Stimulated activated CD8-positive, alpha-beta memory T cell treated with anti-CD3 and anti-CD28 coated beads, Interleukin-4, amount 100 ng/mL, for 1 hour (primary cell): ENCODE measurements at places on chromosomes 7 and 10.

DNA sequence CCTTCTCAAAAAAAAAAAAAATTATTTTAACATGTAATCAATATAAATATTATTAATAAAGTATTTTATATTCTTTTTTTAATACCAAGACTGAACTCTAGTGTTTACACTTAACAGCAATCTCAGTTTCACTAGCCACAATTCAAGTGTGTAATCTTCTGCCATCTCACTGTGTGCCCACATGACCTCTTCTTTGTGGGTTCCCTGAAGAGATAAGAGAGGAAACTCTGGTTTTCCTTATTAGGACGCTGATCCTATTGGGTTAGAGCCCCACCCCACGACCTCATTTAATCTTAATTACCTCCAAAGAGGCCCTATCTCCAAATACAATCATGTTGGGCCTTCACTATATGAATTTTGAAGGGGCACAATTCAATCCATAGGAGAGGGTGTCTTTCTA, 177.6 kb downstream of the STK31 start:
- DNase-seq: no peak

DNA sequence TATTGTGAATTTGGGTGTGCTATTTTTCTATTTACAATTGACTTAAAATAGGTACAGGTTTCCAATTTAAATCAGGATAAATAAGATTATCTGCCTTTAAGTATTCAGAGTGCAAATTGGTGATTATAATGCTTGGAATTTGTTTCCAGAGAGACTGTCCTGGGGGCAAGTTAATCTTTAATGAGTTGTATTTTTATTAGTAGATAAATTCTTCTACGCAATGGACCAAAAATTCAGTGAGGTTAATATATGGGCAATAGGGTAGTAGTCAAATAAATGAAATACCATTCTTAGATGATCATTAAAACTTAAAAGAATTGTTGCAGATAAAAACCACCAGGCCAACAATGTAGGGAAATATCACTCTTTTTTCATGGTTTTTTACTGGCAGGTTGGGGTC, 3.4 kb downstream of the BICC1 start:
- no peak for DNase-seq

DNA sequence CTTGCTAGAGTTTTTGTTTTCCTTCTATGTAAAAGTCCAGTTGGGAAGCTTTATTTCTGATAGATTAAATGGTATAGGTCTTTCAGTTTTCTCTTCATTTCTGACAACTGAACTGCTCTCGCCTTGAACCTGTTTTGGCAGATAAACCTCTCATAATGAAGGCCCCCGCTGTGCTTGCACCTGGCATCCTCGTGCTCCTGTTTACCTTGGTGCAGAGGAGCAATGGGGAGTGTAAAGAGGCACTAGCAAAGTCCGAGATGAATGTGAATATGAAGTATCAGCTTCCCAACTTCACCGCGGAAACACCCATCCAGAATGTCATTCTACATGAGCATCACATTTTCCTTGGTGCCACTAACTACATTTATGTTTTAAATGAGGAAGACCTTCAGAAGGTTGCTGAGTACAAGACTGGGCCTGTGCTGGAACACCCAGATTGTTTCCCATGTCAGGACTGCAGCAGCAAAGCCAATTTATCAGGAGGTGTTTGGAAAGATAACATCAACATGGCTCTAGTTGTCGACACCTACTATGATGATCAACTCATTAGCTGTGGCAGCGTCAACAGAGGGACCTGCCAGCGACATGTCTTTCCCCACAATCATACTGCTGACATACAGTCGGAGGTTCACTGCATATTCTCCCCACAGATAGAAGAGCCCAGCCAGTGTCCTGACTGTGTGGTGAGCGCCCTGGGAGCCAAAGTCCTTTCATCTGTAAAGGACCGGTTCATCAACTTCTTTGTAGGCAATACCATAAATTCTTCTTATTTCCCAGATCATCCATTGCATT, 27.1 kb downstream of the MET start:
- no peak for DNase-seq

- no peak for DNase-seq
These were observed 229.4 kb downstream of the TNS3 start for GRCh38 chr7:47352394-47352968.

GRCh38 chr10:70935125-70935625, 46.8 kb upstream of the PCBD1 start:
- DNase-seq: no peak

- DNase-seq: no peak
These were observed 67.7 kb downstream of the ELAPOR2 start for GRCh38 chr7:86991771-86992191.

GRCh38 chr7:154836021-154836448, 166.9 kb downstream of the PAXIP1 start:
- DNase-seq: no peak

DNA sequence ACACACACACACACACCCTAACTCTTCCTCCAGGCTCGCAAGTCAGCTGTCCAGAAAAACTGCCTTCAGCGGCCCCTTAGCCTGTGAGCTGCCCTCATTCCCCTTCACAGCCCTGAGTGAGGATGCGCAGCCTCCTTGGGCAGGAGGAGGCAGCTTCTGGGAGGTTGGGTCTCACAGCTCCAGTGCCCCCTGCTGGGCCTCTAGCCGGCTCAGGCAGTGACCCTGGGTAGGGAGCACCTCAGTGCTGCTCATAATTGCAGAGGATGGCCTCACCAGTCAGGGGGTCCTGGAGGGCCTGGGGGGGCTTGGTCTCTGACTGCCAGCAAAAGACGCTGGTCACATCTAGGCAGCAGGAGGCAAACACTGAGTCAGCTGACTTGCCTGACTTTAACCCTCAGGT, 43.7 kb downstream of the ZNF273 start:
- no peak for DNase-seq

DNA sequence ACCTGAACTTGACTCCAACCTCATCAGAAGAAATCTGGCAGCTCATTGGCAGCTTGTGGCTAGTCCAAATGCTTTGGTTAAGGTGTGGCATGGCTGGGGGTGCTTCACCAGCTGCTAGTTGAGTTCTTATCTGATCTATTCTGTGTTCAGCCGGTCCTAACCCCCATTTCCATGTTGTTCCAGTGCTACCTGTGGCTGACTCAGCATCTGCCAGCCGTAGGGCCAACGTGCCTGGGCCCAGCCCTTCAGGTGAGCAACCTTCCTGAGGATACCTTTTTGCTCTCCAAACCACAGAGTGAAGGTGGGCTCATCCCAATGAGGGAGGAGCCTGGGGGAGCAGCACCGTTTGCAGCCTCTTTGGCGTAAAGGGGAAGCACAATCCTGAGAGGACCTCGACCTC, 46.8 kb upstream of the C10orf120 start:
- no peak for DNase-seq

DNA sequence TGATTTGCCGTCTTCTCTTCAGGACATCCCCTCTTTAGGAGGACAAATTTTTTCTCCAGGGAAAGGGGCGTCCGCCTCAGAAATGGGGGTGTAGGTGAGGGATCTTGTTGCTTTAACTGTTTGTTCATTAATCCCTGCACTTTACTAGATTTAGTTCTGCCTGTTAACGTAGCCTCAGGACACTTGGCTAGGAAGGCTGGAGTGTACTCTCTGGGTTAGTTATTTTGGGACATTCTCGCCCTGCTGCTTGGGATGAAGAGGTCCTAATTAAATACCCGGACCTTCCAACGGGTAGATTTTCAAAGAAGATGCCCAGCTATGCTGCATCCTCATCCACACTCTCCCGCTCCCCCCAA, 552 bp upstream of the ZNF365 start:
- DNase-seq: no peak

DNA sequence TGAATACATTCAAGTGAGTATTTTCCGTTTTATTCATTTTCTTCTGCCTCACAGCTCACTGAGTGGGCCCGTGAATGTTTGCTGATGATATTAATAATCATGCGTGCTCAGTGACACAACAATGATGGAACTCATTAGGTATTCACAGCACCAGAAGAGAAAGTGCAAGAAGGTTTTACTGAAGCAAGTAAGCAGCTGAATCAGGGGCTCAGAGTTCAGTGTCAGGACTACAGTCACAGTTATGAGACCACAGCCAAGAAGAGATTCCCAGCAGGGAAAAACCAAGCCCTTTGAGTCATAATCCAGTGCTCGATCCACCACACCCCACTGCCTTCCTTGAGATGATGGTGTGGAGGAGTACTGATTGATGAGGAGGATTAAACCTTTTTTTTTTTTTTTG, 247.4 kb downstream of the KIAA1217 start:
- DNase-seq: no peak

GRCh38 chr10:127415901-127416581, 133.1 kb upstream of the NPS start:
- no peak for DNase-seq

DNA sequence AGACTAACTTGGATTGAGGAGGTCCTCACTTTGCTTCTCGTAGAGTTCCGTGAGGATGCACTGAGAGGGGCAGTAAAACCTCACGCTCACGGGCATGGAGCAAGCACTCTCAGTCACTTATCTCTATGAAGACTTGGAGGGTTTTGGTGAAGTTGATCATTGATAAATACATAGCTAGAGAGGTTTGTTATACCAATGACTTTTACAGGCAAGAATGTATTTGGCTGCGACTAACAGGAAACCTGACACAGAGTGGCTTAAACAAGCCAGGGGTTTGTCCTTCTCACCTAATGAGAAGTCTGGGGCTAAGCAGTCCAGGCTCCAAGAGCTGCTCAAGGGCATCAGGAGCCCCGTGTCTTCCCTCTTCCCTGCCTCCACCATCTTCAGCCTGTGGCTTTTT, 6.1 kb downstream of the BICC1 start:
- no peak for DNase-seq

- DNase-seq: no peak
These were observed 7.0 kb upstream of the KEL start for GRCh38 chr7:142969183-142969582.

- no peak for DNase-seq
These were observed 12.9 kb downstream of the C10orf67 start for GRCh38 chr10:23331567-23332301.

- no peak for DNase-seq
These were observed 78.1 kb upstream of the CYTH3 start for GRCh38 chr7:6350433-6351058.

DNA sequence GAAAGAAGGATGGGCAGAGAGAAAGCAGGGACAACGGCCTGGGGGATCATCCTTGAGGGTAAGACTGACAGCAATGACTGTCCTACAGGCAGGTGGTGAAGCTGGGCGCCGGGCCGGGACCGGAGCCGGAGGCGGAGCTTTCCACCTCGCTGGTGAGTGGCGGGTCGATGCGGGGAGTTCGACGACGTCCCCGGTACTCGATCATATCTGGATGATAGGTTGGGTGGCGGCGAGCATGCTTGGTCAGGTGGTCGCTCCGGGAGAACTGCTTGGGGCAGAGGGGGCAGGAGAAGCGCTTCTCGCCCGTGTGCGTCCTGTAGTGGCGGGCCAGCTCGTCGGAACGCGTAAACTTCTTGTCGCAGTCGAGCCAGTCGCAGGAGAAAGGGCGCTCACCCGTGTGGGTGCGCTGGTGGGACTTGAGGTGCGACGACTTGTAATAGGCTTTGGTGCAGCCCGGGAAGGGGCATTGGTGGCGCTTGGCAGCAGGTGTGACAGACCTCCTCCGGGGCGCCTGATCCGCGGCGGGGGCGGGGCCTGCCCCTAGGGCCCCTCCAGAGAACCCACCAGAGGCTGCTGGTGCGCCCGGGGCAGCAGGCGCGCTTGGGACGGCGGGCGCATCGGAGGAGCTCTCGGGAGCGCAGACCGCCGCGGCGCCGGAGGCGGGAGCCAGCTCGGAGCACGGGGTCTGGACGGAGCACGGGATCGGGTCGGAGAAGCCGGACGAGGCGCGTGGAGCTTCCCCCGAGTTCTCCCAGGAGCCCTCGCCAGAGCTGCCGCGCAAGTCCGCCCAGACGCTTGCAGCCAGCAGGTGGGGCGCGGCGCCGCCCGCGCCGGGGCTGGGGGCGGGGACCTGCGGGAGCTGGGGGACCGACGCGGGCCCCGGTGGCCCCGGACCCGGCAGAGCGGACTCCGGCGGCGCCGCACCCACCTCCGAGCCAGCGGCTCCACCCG, 752 bp downstream of the KLF14 start:
- DNase-seq: no peak

GRCh38 chr10:114329634-114330365, 74.5 kb downstream of the AFAP1L2 start:
- DNase-seq: no peak

DNA sequence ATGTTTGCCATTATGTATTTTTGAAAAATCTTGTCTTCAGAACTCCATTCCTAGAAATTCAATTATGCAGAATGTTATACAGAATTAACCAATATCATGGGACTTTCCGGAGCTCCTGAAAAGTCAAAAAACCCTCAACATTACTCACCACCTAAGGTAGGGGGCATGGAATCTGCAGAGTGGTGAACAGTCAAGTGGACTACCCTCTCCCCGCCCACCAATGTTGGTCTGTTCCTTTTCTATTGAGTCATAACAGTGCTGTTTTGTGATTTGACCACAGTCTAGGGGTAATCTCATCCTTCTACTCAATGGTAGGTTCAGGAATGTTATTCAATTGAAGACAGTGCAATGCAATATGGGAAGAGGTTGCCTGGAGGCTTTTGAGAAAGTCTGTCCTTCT, 130.5 kb upstream of the HABP2 start:
- no peak for DNase-seq

DNA sequence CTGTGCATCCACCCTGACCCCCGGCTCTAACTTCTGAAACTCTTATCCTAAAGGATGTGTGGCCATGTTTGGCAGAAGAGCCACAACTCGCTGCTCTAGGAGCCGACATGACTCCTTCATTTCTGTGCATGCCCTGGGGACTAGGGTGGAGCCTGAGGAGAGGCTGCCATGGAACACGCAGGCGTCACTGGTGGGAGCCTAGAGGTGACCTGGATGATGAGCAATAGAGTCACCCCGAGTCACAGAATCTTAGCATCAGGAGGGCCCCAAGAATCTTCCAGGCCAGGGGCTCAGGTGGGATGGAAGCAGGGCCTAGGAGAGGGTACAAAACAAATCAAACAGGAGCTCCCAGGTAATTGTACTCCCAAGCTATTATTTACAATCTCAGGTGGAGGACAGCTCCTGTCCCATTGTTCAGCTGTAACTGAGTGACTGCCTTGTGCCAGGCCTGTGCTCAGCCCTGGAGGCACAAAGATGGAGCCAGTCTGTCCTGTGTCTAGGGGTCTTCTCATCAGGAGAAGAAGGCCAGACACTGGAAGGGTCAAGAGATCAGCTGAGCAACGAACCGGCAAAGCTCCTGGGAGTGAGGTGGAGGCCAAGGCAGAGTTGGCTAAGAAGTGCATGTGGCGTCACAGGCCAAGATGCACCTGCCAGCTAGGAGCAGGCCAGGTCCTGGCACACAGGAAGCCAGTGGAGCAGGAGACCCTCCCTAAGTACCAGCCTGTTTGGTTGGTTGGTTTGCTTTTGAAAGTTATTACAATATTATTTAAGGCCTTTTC, 5.8 kb upstream of the ZNF22 start:
- DNase-seq: no peak
